A673 (cell line): ENCODE measurements at places on chromosomes 11 and 22. TPM values are rescaled to one million over a fixed set of nuclear protein-coding genes. Genes with fewer than 3 reads are reported as not detected.

- no peaks in the 10 kb centered on the region for H3K4me1 ChIP-seq
- no peak overlapping the region for H3K4me3 ChIP-seq
- H3K27ac ChIP-seq: no peak overlapping the region
- DNase-seq: no peak
- H3K27me3 ChIP-seq: peaks cover 12% of the 10 kb centered on the region
These were observed 7.8 kb downstream of the KCNA4 start for GRCh38 chr11:30009060-30009459.

DNA sequence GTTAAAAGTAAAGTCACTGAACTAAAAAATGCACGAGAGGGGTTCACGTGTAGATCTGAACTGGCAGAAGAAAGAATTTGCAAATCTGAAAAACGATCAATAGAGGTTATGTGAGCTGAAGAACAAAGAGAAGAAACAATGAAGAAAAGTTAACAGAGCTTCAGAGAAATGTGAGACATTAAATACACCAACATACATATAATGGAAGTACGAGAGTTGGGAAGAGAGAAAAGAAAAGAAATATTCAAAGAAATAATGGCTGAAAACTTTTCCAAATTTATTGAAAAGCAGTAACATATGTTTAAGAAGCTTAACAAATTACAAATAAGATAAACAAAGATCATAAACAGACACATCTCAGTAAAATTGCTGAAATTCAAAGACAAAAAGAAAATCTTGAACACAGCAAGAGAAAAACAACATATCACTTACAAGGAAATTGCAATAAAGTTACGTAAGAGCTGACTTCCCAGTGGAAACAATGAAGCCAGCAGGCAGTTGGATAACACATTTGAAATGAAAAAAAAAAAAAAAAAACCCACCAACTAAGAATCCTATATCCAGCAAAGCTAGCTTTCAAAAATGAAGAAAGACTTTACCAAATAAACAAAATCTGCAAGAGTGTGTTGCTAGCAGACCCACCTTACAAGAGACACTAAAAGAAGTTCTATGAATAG is 56.8 kb downstream of the EMSY start:
- DNase-seq: peak; percentile 27
- H3K36me3 ChIP-seq: peaks cover 33% of the 10 kb centered on the region
- no peaks in the 10 kb centered on the region for H3K4me1 ChIP-seq
- no peak overlapping the region for H3K27ac ChIP-seq
- H3K4me3 ChIP-seq: no peak overlapping the region
- no peaks in the 10 kb centered on the region for H3K27me3 ChIP-seq

DNA sequence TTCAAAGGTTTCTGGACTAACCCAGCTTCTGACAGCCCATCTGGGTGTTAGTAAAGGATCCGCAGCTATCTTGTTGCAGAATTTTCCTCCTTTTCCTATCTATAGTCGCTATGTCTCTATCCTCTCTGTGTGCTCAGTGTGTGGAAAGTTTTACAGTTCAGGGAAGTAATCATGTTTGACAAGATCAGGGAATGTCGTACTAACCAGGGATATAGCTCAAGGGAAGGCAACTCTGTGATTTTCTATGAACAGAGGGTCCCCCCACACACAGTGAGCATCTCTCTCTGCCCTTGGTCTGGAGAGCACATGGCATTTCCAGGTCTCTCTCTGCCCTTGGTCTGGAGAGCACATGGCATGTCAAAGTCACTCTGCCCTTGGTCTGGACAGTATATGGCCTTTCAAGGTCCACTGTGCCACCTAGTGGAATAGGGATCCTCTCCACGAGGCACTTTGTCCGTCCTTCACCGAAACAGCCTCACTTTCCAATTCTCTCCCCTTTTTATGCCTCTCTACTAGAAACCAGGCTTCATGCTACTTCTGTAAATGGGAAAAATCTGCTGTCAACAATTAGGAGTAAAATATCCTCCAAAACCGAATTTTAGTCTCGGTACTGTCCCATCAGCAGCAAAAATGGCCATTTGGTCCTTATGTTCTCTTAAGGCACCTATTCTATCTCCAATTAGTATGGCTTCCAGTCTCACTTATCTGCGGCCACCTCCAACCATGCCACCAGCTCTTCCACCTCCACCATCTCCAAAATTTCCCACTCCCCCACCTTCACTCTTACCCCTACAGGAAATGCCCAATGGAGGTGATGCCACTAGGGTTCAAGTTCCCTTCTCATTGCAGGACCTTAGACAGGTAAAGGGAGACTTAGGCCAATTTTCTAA is 88.7 kb downstream of the IGLL5 start:
- no peaks in the 10 kb centered on the region for H3K27me3 ChIP-seq
- no peaks in the 10 kb centered on the region for H3K4me1 ChIP-seq
- no peak overlapping the region for H3K27ac ChIP-seq
- DNase-seq: no peak
- H3K36me3 ChIP-seq: no peaks in the 10 kb centered on the region

DNA sequence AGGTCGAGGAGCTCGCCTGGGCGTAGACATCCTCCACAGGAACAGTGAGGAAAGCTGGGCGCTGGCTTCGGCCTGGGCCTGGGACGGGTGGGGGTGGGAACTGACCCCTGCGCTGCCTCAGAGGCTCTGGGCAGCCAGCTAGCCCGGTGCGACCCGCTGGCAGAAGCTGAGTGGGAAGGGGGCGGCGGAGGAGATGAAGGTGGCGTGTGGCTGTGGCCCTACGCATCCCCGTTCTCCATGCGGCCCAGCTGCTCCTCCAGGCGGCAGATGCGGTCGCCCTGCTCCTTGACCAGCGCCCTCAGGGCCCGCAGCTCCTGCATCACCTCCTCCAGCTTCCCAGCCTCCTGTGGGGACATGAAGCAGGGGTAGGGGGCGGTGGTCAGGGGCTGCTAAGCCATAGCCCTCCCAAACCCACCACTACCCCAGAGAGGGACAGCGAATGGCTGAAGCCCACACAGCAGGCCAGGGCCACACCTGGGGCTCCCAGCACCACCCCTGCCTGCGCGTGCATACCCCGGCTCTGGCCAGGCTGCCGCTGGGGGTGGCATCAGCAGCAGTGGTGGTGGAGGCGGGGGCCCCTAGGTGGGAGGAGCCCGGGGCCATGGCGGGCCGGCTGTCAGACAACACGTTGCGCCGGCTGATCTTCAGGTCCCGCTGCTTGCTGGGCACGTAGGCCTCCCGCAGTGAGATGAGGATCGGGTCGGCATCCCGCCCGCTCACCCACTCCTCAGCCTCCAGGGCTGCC is 848 bp upstream of the PTPRCAP start:
- H3K27me3 ChIP-seq: no peaks in the 10 kb centered on the region
- no peak for DNase-seq
- peaks cover 31% of the 10 kb centered on the region for H3K36me3 ChIP-seq

DNA sequence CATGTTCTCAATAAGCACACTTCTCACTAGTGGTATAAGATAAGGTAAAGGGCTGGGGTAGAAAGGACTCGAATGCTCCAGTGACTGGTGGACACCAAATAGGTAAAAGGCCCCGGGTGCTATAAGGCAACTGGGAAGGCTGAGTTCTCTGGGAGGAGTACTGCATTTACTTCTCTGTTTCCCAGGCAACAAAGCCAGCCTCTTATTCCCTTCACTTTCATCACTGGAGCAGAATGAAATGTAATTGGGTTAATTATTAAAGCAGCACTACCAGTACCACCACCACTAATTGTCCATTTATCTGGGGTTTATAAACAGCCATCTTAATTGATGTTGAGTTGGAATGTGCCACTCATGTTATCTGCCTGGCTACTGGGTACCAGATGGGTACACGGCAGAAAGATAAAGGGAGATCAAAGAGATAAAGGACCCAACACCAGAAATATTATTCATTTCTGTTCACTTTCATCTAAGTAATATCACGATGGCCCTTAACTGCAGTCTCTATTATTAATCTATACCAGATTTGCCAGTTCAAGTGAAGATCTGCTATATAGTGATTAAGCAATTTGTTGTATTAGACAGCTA is 94.4 kb upstream of the CHRM4 start:
- no peaks in the 10 kb centered on the region for H3K36me3 ChIP-seq
- no peak for DNase-seq
- H3K27ac ChIP-seq: no peak overlapping the region
- H3K4me1 ChIP-seq: peaks cover 24% of the 10 kb centered on the region

DNA sequence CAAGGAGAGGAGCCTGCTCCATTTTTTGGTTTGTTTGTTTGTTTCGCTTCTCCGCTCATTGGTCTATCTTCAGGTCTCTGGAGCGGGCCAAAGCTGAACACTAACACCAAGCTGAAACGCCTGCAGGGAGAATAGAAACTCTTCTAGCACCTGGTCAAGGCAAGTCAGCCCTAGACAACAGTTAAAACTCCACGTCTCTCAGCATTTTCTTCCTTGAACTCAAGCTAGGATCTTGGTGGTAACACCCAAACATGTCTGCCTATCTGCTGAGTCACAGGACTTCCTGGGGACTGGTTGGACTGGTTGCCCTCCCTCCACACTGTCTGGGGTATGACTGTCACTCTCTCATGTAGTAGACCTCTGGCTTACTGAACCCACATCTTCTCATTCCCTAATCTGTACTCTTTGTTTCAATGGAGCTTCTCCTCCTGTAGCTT is 23.9 kb upstream of the RBFOX2 start:
- no peak for DNase-seq
- no peaks in the 10 kb centered on the region for H3K36me3 ChIP-seq
- H3K27me3 ChIP-seq: no peaks in the 10 kb centered on the region
- H3K4me3 ChIP-seq: no peak overlapping the region
- H3K4me1 ChIP-seq: peaks cover 8% of the 10 kb centered on the region

- H3K4me1 ChIP-seq: no peaks in the 10 kb centered on the region
- no peak for DNase-seq
- peaks cover 54% of the 10 kb centered on the region for H3K27me3 ChIP-seq
- H3K36me3 ChIP-seq: no peaks in the 10 kb centered on the region
- no peak within 1 kb of the TSS for H3K27ac ChIP-seq
These were observed at the start of gene CSF2RB for GRCh38 chr22:36913427-36914389. TSS of gene CSF2RB (plus strand) at chr22:36913628. CDS start at chr22:36922208, 8,580 bp downstream.

- no peaks in the 10 kb centered on the region for H3K27me3 ChIP-seq
- no peak overlapping the region for H3K4me3 ChIP-seq
These were observed 143.3 kb downstream of the CACNA1I start for GRCh38 chr22:39713799-39714290.

DNA sequence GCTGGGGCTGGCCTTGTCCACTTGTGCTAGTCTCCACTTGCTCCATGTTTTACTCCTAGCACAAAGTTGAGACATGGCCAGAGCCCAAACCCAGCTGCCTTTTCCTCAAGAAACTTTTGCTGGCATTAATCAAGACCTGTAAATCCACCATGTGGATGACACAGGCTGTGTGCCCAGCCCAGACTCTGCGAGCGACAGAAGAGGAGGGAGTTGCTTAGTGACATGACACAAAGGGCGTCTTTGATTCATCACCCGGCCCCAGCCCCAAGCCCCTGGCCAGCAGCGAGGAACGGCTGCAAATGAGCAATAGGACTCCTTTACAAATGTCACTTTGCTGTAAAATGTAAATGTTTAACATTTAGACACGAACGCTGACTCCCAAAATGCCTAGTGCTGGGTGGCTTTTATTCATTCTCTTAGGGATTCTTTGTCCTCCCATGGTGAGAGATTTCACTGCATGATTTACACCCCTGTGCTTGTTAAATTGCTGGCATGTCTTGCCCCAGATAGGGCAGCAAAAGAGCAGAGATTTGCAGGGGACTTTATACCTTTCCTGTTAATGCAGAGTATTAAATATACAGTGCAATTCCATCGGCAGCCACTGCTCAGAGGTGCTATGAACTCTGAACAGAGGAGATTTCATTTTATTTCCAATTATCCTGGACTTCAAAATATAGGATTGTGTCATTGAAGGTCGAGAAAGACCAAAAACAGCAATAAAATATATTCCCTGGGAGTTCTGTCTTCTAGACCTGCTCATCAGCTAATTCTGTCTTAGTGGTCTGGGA is 263.6 kb upstream of the NCAM1 start:
- H3K27ac ChIP-seq: no peak overlapping the region
- no peaks in the 10 kb centered on the region for H3K27me3 ChIP-seq
- DNase-seq: no peak

DNA sequence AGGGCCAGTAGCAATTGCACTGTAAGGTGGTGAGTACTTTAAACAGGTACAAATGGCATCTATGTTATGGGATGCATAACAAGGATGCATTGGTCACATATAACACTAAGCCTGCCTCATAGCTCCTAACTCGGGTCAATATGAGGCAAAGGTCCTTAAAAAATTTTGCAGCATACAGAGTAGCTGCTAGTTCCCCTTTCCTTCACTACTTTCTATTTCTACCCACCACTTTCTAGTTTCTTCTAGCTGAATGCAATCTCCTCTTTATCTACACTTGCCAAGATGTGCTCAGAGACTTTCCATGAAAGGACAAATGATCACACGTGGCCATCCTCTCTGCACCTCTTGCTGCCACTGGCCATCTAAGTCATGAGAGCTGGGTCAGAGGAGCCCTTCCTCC is 9.8 kb downstream of the OR51F2 start:
- H3K4me1 ChIP-seq: no peaks in the 10 kb centered on the region
- no peaks in the 10 kb centered on the region for H3K27me3 ChIP-seq
- H3K27ac ChIP-seq: no peak overlapping the region
- H3K4me3 ChIP-seq: no peak overlapping the region
- DNase-seq: no peak
- H3K36me3 ChIP-seq: no peaks in the 10 kb centered on the region

- peaks cover 5% of the 10 kb centered on the region for H3K4me1 ChIP-seq
- no peak overlapping the region for H3K27ac ChIP-seq
- no peak for DNase-seq
- H3K36me3 ChIP-seq: no peaks in the 10 kb centered on the region
- no peaks in the 10 kb centered on the region for H3K27me3 ChIP-seq
These were observed 1048.4 kb downstream of the BRD1 start for GRCh38 chr22:48779211-48779643.

- no peak overlapping the region for H3K27ac ChIP-seq
- H3K27me3 ChIP-seq: no peaks in the 10 kb centered on the region
- peaks cover 4% of the 10 kb centered on the region for H3K4me1 ChIP-seq
- DNase-seq: no peak
These were observed 11.9 kb downstream of the SNRPD3 start for GRCh38 chr22:24567668-24568067.

GRCh38 chr11:71064702-71065515 is 187.5 kb downstream of the SHANK2 start:
- no peak overlapping the region for H3K4me3 ChIP-seq
- H3K27ac ChIP-seq: no peak overlapping the region
- H3K27me3 ChIP-seq: peaks cover 4% of the 10 kb centered on the region
- no peak for DNase-seq

Gene NAGA
- 17.7 and 18.4 TPM in 2 replicates for total RNA-seq

Gene LTO1
- total RNA-seq: 52.8 and 56.0 TPM in 2 replicates

Gene POLA2
- total RNA-seq: 92.4 TPM in 2 replicates

Gene TBX10
- not detected in 2 replicates for total RNA-seq

Gene P2RX3
- not detected in 2 replicates for total RNA-seq

Gene MMP3
- 1.1 and 1.3 TPM in 2 replicates for total RNA-seq

Gene TTC9C
- 66.5 and 66.8 TPM in 2 replicates for total RNA-seq

Gene BATF2
- total RNA-seq: not detected in 2 replicates

Gene RAG1
- 0.07 and 0.11 TPM in 2 replicates for total RNA-seq

Gene TNNI2
- not detected in 2 replicates for total RNA-seq

Gene RPLP2
- 1,325 and 1,354 TPM in 2 replicates for total RNA-seq
